CD8-positive, alpha-beta memory T cell (primary cell): ENCODE measurements at places on chromosomes 12 and 14.

DNA sequence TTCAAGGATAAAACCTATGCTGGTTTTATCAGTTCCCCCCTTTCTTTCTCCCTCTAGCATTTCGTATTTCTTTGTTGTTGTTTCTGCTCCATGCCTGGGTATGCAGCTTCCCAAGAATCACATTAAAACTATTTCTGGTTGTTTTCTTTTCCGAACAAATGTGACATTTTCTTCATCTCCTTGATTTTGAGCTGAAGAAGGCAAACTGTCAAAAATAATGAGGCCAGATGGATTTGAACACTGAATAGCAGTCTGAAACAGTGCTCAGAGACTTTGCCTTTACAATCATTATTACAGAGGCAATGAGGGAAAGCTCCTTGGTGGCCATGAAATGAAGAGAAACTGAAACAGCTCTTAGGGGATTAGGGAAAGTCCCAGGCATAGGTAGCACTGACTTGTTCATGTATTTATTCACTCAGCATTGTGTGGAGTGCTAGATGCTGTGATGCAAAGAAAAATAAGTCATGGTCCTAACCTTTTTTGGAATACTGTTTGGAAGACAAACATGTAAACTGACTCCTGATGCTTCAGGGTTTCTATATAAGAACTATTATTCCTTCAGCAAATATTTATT, 319.5 kb downstream of the FUT8 start:
- no peak for DNase-seq

DNA sequence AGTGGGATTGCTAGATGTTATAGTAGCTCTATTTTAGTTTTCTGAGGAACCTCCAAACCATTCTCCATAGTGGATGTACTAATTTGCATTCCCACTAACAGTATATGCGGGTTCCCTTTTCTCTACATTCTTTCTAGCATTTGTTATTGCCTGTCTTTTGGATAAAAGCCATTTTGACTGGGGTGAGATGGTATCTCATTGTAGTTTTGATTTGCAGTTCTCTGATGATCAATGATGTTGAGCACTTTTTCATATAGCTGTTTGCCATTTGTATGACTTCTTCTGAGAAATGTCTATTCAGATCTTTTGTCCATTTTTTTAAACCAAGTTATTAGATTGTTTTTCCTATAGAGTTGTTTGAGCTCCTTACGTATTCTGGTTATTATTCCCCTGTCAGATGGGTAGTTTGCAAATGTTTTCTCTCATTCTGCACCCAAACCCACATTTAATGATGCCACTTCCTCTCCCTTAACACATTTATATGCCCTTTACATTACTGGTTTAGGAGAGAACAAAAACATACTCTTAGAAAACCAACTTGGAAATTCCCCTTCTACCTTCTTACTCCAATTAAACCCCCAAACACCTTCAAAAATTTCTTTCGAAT, 48.2 kb downstream of the NELL2 start:
- DNase-seq = no peak

DNA sequence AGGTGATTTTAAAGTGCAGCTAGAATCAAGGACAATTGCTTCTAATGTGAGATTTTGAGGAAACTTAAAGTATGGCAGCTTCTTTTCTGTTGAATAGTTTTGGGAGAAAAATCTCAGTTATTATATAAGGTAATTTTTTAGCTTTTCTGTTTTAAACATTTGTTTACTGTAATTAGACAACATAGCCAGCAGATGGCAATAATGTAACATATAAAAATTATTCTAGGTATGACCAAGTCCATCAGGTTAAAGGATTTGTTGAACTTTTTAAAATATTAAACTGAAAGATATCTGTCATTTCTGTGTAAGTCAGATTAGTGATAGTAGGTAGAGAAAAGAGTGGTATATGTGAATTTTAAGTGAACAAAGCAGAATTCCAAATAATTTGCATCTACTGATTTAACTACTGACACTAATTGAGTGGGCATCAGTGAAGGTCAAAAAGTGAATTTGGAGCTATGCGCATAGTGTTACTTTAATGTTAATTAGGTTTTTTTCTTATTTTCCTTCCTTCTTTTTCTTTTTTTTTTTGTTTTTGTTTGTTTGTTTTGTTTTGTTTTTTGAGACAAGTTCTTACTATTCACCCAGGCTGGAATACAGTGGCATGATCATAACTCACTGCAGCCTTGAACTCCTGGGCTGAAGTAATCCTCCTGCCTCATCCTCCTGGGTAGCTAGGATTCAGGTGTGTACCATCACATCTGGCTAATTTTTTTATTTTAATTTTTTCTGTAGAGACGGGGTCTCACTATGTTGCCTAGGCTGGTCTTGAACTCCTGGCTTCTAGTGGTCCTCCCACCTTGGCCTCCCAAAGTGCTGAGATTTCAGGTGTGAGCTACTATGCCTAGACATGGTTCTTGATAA, 18.6 kb downstream of the PRORP start:
- no peak for DNase-seq

DNA sequence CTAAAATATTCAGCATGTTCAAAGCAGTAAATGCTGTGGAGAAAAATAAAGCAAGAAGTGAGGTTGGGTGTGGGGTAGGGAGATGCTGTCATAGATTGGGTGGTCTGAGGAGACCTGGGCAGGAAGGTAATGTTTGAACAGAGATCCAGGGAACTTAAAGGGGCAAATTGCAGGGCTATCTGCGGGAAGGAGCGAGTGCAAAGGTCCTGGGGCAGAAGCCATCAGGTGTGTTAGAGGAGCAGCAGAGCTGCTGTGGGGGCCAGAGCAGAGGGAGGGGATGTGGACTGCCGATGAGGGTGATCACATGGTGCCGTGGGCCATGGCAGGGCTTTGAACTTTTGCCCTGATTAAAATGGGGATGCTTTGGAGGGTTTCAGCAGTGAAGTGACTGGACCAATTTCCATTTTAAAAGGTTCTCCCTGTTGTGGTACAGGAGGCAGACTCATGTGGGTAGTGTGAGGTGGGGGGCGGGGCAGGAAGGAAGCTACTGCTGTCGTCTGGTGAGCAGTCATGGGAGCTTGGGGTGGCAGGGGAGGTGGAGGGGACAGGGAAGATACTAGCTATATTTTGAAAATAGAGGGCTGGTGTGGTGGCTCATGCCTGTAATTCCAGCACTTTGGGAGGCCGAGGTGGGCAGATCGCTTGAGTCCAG, 145.0 kb downstream of the AACS start:
- no peak for DNase-seq

GRCh38 chr14:70527501-70528105, 7.2 kb downstream of the ADAM20 start:
- DNase-seq = no peak

GRCh38 chr14:65229748-65230728, 127.7 kb upstream of the MAX start:
- DNase-seq = no peak

DNA sequence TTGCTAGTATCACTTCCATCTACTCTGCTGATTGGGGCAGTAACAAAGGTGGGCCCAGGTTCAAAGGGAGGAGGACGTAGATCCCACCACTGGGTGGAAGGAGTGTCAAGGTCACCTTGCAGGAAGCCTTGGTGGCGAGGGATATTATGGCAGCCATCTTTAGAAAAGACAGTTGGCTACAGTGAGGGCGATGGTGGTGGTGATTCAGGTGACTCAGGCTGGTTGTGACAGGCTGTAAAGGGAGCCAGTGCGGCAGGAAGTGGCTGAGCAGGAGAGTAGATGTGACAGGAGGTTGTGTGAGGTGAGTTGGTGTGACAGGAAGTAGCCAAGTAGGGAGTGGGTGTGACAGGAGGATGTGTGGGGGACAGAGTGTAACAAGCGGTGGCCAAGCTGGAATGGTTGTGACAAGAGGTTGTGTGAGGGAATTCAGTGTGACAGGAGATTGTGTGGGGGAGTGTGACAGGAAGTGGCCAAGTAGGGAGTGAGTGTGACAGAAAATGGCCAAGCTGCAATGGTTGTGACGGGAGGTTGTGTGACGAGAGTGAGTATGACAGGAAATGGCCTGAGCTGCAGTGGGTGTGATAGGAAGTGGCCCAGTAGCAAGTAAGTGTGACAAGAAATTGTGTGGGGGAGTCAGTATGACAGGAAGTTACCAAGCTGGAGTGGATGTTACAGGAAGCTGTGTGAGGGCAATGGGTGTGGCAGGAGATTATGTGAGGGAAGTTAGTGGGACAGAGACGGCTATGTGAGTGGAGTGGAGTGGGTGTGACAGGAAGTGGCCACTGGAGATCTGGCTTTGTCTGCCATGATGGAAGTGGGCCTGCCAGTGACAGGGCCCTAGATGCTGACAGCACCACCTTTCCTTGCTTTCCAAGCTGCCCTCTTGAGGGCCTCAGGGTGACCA, 136.5 kb upstream of the MYL2 start:
- peak; percentile 25 for DNase-seq

GRCh38 chr12:107903341-107904061, 129.0 kb downstream of the ASCL4 start:
- no peak for DNase-seq

DNA sequence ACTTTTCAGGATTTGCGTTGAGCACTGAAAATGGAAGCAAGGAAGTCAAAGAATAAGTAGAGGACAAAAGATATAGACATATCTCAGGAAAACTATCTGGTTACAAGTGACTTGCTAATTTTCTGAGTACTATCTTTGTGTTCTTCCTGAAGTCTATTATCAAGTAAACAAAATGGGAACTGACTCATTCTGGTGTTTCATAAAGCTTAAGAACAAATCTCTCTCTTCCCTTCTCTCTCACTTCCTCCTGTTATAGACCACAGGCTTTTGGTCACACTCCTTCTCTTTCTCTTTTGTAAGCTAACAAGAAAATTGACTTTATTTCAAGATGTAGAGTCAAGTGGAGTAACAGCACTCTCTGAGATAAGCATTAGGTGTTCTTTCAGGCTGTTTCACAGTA, 406.6 kb upstream of the SYT1 start:
- DNase-seq = no peak

GRCh38 chr12:131729254-131729955, 18.5 kb downstream of the SFSWAP start:
- no peak for DNase-seq

GRCh38 chr14:28821993-28822392, 55.4 kb downstream of the FOXG1 start:
- DNase-seq = no peak

- DNase-seq = no peak
Observed at GRCh38 chr14:105617201-105617777, 90.9 kb downstream of the TMEM121 start.

GRCh38 chr12:29781188-29781587, 2.6 kb downstream of the TMTC1 start:
- DNase-seq = no peak

DNA sequence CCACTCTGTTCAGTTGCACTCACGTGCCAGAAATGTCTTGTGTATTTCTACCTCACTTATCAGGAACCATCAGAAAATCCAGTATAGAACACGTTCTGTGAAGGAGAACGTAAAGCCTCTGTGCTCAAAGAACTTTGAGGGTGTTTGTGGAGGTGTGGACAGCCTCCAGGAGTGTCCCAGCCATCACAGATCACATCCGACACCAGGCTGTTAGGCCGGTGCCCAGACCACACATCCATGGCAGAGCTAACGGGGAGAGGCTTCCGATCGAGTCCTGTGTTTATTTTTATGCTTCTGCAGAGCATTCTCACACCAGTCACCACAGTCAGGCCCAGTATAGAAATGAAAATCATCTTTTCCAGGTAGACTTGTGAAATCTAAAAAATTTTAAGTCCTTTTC, 53.6 kb downstream of the TPCN1 start:
- DNase-seq = no peak

- no peak for DNase-seq
Observed at GRCh38 chr14:104925855-104926609, 1.4 kb downstream of the PLD4 start.

- no peak for DNase-seq
Observed at GRCh38 chr14:76597387-76597786, 163.9 kb upstream of the VASH1 start.

GRCh38 chr12:127830065-127830460, 436.9 kb upstream of the TMEM132C start:
- DNase-seq = no peak

DNA sequence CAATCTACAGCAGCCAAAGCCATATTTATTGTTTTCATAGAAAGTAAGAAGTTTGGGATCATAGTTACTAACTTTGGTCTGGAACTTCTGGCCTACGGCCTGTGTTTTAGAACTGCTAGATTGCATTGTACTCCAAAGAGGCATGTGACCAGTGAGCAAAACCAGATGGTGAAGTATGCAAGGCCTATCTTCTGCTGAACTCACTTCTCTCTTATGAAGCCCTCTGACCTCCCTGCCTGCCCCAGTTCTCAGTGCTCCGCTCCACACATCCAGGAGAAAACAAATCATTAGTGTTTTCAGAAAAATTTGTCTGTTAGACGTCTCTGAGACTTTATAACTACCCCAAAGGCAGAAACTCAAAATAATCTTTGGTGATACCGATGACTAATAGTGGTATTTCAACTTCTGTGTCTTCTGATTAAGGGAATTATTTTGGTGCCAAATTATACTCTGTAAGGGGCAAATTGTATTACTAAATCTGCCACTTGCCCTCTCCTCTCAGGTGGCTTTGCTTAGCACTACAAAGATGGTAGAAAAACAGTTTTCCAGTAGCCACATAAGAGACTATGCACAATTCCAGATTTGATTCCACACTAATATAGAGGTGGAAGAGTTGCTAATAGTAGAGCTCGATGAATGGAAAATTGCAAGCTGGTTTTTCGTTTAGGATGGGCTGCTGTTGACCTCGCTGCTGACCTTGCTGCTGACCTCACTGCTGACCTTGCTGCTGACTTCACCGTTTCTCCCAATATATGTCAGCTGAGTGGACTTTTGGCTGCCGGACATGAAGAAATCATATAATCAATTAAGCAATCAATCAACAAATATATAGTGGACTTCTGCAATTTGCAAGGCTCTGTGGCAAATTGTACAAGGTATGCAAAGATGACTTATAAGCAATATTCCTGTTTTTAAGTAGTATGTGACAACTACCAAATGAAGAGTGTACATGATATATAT, 147.5 kb downstream of the KITLG start:
- no peak for DNase-seq

- DNase-seq = no peak
Observed at GRCh38 chr12:113463746-113464451, 7.8 kb downstream of the LHX5 start.

GRCh38 chr12:46664761-46665287, 161.0 kb downstream of the SLC38A4 start:
- DNase-seq = no peak
